Myometrial cell (primary cell): ENCODE measurements at places on chromosomes 7 and 10. TPM values are rescaled to one million over a fixed set of nuclear protein-coding genes. Genes with fewer than 3 reads are reported as not detected.

Gene FZD8
- total RNA-seq: 1.8 and 2.0 TPM in 2 replicates

Gene COL17A1
- total RNA-seq: not detected in 2 replicates

Gene CTNNA3
- total RNA-seq: not detected in 2 replicates

Gene ZNF107
- total RNA-seq: 0.86 and 1.9 TPM in 2 replicates

Gene PPP1R9A
- total RNA-seq: not detected in 2 replicates

Gene PRLHR
- not detected in 2 replicates for total RNA-seq

Gene MKX
- total RNA-seq: 6.7 and 7.5 TPM in 2 replicates

Gene ADCYAP1R1
- not detected in 2 replicates for total RNA-seq

Gene AOC1
- not detected in 2 replicates for total RNA-seq

Gene SRPK2
- total RNA-seq: 31.9 and 79.9 TPM in 2 replicates

Gene FAM180A
- total RNA-seq: 1.7 and 5.1 TPM in 2 replicates

Gene HSPA14
- 11.2 and 12.1 TPM in 2 replicates for total RNA-seq

Gene FEZF1
- not detected in 2 replicates for total RNA-seq

Gene C7orf57
- 0.18 TPM in 1 of 2 replicates, not detected in the other for total RNA-seq

Gene WDR11
- total RNA-seq: 38.6 and 39.5 TPM in 2 replicates
